ENCODE measurements at places on chromosomes 3 and 15.
A peak's percentile ranks its signal among the peaks of the same experiment; 100 is the strongest.

GRCh38 chr15:82698711-82699345 lies 10.8 kb downstream of the AP3B2 start:
- no peak for DNase-seq

DNA sequence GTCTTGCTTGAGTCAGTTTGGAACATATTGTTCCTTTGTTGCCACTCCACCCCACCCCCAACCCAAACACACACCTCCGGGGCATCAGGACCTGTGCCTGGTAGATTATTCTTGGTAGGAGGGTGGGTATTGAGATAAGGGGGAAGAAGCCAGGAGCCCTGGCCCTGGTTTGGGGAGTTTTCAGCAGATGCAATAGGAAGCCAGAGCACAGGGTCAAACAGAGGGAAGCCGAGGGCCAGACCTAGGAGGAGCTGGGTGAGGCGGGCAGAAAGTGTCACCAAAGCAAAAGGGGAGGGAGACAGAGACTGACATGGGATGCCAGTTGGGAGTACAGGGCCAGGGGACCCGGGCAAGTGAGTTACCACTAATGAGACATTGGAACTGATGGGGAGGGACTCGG lies 163.1 kb downstream of the RPLP1 start:
- no peak for DNase-seq

DNA sequence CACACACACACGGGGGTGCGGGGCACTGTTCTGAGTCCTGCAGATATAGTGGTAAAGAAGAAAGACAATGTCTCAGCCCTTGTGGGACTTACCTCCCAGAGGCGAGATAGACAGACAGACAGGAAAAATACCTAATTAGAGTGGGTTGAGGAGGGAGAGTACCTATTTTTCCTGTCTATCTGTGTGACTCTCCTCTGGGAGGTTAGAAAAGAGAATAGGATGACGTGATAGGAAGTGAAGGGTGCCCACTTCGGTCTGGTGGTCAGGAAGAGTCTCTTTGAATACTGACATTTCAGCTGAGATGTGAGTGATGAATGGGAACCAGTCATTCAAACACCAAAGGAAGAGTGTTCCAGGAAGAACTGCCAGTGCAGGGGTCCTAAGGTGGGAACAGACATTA lies 4.1 kb upstream of the APOD start:
- DNase-seq: no peak

DNA sequence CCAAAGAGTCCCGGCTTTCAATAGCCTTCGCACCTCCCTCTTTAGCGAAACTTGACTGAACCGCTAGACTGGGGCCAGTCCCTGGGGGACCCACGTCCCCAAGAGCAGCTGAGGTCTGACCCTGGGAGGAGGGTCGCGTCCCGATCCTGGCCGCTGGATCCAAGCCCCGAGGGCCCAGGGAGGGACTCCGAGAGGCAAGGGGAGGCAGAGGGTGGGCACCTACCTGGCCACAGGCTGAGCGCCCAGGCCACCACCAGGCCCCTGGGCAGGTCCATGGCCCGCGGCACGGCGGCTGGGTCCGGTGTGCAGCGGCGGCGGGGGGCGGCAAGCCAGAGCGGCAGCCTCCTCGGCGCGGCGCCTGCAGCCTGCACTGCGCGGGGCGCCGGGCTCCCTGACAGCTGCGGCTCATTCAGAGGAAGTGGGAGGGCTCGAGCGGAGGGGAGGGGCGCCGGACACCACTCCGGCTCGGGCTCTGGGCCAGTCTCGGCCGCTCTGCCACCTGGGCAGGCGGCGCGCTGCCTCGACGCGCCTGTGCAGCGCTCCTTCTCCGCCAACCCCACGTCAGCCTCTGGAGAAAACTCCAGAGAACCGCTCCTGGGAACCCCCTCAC lies at the start of gene ITGA11:
ITGA11 (minus strand) TSS at position 372 of the 610 bp plus-strand sequence; CDS start at position 275, 97 bp downstream.
- DNase-seq: peak; percentile 8

GRCh38 chr15:63502843-63503738 lies 1.3 kb upstream of the USP3 start:
- peak; percentile 99 for DNase-seq

DNA sequence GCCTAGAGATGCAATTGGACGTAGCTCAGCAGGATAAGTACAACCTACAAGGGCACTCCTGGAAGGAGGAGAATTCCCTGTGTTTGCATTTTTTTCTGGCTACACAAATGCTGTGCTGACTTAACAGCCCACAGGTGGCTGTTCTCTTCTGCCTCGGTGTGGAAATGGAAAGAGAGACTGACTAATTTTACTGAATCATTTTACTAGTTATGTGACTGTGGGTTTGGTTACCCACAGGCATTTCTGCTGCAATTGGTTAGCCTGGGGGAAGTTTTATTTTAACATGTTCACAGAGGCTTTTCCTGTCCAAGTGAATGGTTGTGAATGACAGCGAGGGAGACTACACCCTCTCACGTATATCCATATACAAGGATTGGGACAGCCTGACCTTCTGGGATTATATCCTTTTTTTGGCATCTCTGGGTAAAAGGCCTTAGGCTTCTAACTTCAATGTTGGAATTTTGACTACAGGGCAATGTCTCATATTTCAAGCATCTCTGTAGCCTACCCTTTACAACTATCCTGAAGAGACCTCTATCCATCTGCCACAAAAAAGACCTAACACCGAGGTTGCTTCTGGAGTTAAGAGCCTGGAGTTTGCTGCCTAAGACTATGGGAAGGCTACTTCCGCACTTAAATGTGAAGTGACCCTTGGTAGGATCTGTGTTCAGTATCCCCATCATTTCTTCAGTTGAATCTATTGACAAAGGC lies 67.2 kb upstream of the TP63 start:
- no peak for DNase-seq

DNA sequence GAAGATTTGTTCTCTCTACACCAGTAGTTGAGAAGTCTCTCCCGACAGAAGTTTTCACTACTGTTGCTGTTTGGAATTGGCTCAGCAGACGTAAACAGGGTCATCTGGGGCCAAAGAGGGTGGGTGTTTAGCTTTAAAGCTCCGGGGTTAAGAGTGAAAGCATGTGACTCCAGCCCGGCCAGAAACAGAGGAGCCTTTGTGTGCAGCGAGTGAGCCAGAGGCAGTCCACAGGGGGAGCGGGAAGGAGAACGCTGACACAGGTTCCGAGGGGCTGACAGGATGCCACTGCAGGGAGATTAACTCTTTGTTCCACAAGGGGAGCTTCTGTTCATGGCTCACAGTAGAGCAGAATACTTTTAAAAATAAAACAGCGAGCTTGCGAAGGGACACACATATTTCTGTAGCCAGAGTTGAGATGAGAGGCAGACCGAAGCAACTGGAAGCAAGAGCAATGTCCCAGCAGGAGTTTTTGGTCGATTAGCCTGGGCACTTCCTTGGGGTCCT lies 26.9 kb downstream of the BMF start:
- DNase-seq: peak; percentile 47

- no peak for DNase-seq
These were observed 38.5 kb upstream of the MRPL3 start for GRCh38 chr3:131541288-131541687.

DNA sequence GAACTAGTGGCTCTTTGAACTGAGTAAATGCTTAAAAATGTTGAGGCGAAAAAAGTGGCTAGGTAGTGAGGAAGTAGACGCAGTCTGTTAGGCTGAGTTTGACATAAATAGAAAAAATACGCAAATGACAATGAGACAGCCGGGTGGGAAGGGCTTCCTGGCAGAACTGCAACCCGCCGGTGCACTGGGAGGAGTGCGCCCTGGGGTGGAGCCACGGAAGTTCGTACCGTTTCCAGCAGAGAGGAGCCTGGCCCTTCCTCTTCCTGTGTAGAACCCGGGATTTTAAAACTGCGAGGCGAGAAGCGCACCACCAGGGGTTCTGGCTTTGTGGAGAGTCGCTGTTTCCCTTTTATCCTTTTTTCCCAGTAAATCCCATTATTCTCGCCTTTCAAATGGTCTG lies 602.6 kb downstream of the PYDC2 start:
- DNase-seq: no peak

DNA sequence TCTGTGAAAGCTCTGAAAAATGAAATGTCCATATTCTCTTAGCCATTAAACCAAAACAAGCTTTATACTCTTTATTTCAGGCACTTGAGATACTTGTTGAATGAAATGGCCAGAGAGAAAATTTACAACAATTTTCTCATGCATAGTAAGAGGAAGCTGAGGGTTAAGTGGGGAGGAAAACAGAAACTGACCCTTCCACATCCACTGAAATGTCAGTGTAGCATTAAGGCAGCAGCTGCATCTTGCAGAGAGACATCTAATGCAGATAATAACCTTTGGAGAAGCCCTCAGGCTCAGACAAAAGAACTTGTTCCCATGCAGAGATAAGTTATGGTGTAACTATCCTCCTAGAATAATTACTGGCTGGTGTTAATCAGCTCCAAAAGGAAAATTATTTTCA lies 34.0 kb downstream of the ZDHHC23 start:
- DNase-seq: no peak

- no peak for DNase-seq
These were observed 7.7 kb upstream of the TRPC1 start for GRCh38 chr3:142716102-142716501.

- DNase-seq: no peak
These were observed 84.9 kb downstream of the THBS1 start for GRCh38 chr15:39665629-39666250.

- DNase-seq: no peak
These were observed 8.5 kb upstream of the ISLR2 start for GRCh38 chr15:74121858-74122257.

GRCh38 chr3:197205675-197206074 lies 92.7 kb downstream of the DLG1 start:
- DNase-seq: no peak

DNA sequence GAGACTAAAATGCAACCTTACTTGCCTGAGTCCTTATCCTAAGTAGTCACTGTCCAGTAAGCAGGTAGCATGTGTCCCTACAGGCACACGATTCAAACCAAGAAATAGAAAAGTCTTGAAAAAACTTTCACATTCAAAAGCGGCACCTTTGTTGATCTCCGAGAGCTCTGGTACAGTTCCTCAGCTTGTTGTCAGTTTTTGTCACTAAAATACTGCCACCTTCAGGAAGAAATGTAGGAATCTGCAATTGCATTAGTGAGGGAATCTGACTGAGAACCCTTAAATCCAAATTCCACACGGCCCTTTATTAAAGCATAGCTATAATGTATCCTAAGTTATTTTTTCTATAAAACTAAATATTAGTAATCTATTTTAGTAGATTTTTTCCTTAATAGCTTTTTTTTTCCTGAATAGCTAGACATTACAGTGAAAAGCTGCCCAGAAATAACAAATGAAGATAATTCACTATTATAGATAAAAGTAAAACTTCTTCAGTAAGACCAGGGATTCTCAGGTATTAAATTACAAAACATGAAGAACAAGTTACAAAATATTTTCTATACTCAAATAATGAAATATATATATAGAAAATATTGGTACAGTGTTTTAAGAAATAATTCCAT lies 44.0 kb downstream of the CCDC54 start:
- DNase-seq: peak; percentile 37

GRCh38 chr15:96160800-96161199 lies 169.7 kb upstream of the NR2F2 start:
- no peak for DNase-seq

DNA sequence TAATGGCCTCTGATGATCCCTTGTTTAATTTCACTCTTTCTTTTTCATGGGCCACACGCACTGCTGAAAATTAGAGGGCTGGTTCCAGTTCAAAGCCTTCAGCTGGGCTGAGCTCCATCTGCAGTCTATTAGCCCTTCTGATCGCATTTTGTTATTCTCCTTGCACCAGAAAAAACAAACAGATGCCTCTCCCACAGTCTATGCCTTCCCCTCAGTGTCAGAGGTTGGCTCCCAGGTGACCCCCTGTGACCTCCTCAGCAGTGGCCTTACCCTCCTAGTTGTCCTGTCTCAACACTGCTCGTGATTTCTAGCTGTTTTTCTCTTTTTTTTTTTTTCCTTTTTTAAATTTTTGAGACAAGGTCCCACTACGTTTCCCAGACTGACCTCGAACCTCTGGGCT lies 77.1 kb upstream of the PRTG start:
- no peak for DNase-seq

GRCh38 chr3:15154326-15154725 lies 51.7 kb upstream of the CAPN7 start:
- DNase-seq: no peak

DNA sequence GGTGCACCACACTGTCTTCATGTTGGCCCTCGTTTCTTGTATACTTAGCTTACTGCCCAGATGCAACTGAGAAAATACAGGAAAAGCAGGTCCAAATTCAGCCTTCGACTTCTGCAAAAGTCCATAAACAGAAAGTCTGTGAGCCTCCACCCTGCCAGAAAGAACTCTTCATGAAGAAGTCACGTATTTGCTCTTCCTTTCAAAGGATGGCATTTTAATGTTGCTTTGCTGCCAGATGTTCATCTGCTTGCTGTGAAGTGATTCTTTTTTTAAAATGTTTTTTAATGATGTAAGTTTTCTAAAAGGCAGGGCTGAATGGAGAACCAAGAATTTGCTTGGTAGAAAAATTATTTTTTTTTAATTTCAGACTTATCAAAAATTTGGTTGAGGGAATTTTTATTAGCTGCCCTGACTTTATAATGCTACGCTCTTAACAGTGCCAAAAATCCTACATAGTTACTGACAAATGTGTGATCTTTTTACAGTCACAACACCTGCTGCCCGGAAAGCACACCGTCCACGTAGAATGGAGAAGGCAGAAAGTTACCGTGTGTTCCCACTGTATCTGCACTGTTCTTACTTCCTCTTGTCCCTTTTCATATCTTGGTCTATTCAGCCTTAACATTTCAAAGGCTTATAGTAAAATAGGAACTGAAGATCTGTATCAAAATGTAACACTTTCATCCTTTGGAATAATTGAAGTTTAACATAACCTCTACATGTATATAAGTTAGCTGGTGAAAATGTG lies 136.3 kb downstream of the LRRC28 start:
- DNase-seq: no peak

GRCh38 chr3:195542316-195542697 lies 818 bp downstream of the PPP1R2 start:
- DNase-seq: no peak

DNA sequence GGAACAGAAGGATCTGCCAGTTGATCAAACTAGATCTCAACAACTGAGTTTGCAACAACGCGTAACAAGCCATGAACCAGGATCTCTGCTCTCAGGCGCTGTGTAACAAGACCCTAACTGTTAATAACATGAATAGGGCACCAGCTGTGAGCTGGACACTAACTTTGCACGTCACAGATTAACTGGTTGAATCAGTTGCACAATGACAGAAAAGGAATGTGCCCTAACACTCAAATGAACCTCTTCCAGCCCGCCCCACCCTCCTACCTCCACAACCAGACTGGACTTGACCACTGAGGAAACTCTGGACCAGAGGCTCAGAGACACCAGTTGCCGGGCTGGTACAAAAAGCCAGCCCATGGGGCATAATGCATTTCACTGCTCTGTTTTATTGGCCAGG lies 34.3 kb downstream of the MCF2L2 start:
- no peak for DNase-seq

GRCh38 chr15:99429681-99430081 lies 136.1 kb upstream of the MEF2A start:
- no peak for DNase-seq
